Thoracic aorta (tissue), 2 donors: ENCODE measurements at places on chromosomes 2 and 18. TPM values are rescaled to one million over a fixed set of nuclear protein-coding genes. Genes with fewer than 3 reads are reported as not detected.

The COLEC11 gene
- total RNA-seq, result 9.4 TPM

The CCDC148 gene
- total RNA-seq, result 0.71 TPM

The SMIM21 gene
- not detected for total RNA-seq

The SPEG gene
- total RNA-seq, result 455 TPM

The TBR1 gene
- total RNA-seq, result not detected

The RDH14 gene
- total RNA-seq, result 40.8 TPM

The ADGRF3 gene
- total RNA-seq, result 0.68 TPM

The PROKR1 gene
- not detected for total RNA-seq

The FAM124B gene
- 1.1 TPM for total RNA-seq

The C1GALT1C1L gene
- total RNA-seq, result 0.95 TPM

The CXCR1 gene
- total RNA-seq, result 4.4 TPM

The ACMSD gene
- total RNA-seq, result not detected

The CHRNG gene
- not detected for total RNA-seq

The SERPINB3 gene
- total RNA-seq, result not detected

The TRABD2A gene
- 1.8 TPM for total RNA-seq

The LYG1 gene
- total RNA-seq, result not detected

The SKA1 gene
- total RNA-seq, result not detected

The METTL4 gene
- total RNA-seq, result 12.2 TPM

The EN1 gene
- not detected for total RNA-seq

The ANKRD30B gene
- not detected for total RNA-seq

The TGFA gene
- 1.9 TPM for total RNA-seq

The NLRC4 gene
- total RNA-seq, result 2.2 TPM

The HNRNPA3 gene
- 98.4 TPM for total RNA-seq

The ARHGEF4 gene
- 6.5 TPM for total RNA-seq

The HOXD13 gene
- not detected for total RNA-seq

The CDH19 gene
- 8.9 TPM for total RNA-seq

The C1D gene
- total RNA-seq, result 12.1 TPM

The FAM228A gene
- total RNA-seq, result 0.92 TPM

The AMER3 gene
- total RNA-seq, result not detected

The FBXO48 gene
- total RNA-seq, result 0.56 TPM

The SOX11 gene
- total RNA-seq, result not detected

The RAPGEF4 gene
- total RNA-seq, result 9.9 TPM

The PDE11A gene
- 0.28 TPM for total RNA-seq

The RAB1A gene
- total RNA-seq, result 80.7 TPM

The IL1RL1 gene
- total RNA-seq, result 32.8 TPM

The CGREF1 gene
- 19.8 TPM for total RNA-seq

The EPB41L5 gene
- total RNA-seq, result 15.4 TPM

The DQX1 gene
- not detected for total RNA-seq

The FOXD4L1 gene
- total RNA-seq, result not detected

The PTPRN gene
- total RNA-seq, result not detected

The EPB41L3 gene
- total RNA-seq, result 77.2 TPM

The AKAIN1 gene
- not detected for total RNA-seq

The PELI1 gene
- total RNA-seq, result 23.4 TPM

The TTN gene
- 7.0 TPM for total RNA-seq

The CCDC121 gene
- 1.9 TPM for total RNA-seq

The MTCL1 gene
- total RNA-seq, result 9.9 TPM

The WNT6 gene
- total RNA-seq, result 2.5 TPM

The MC4R gene
- not detected for total RNA-seq

The LCT gene
- 0.28 TPM for total RNA-seq

The TRIM43 gene
- total RNA-seq, result not detected

The PLGLB1 gene
- total RNA-seq, result 8.4 TPM

The GPR55 gene
- total RNA-seq, result not detected
